ENCODE measurements at places on chromosomes 7 and 10.

DNA sequence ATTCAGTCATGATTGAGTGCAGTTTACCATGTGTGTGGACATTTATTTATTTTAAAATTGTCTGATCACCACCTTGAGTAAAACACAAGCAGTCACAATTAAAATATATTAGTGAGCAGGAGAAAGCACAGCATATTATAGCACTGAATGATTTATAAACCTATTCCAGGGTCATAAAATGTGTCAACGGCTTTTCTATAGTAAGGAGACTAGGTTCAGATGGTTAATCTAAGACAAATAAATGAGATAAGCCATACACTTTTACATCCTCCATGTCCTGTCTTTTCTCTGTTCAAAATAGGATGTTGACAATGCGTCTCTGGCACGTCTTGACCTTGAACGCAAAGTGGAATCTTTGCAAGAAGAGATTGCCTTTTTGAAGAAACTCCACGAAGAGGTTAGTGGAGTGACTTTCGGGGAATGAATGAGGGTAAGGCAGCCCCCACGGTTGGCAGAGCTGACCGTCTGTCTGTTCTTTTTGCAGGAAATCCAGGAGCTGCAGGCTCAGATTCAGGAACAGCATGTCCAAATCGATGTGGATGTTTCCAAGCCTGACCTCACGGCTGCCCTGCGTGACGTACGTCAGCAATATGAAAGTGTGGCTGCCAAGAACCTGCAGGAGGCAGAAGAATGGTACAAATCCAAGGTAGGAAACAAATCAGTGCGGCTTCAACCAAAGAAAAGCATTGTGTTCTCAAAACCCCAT, 5.4 kb downstream of the VIM start:
- no peak for DNase-seq

GRCh38 chr7:156609010-156609877, 31.3 kb upstream of the RNF32 start:
- no peak for DNase-seq

GRCh38 chr7:69836702-69837101, 238.4 kb downstream of the AUTS2 start:
- DNase-seq, result no peak

GRCh38 chr10:83212632-83213334, 926.5 kb upstream of the GHITM start:
- DNase-seq, result no peak

DNA sequence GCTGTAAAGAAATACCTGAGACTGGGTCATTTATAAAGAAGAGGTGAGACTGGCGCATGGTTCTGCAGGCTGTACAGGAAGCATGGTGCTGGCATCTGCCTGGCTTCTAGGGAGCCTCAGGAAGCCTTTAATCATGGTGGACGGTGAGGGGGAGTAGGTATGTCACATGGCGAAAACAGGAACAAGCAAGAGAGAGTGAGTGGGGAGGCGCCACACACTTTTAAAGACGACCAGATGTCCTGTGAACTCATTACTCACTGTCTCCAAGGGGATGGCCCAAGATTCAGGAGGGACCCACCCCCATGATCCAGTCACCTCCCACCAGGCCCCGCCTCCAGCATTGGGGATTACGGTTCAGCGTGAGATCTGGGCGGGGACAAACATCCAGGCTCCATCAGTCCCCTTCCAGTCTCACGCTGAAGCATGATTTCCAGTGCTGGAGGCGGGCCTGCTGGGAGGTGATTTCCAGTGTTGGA, 3.2 kb downstream of the ZNF316 start:
- DNase-seq, result no peak

- DNase-seq, result no peak
Observed at GRCh38 chr10:69069090-69070042, 18.5 kb upstream of the SRGN start.

GRCh38 chr7:37977243-37977642, 56.8 kb downstream of the EPDR1 start:
- DNase-seq, result no peak

GRCh38 chr10:63915240-63915639, 394.0 kb downstream of the REEP3 start:
- DNase-seq, result no peak

DNA sequence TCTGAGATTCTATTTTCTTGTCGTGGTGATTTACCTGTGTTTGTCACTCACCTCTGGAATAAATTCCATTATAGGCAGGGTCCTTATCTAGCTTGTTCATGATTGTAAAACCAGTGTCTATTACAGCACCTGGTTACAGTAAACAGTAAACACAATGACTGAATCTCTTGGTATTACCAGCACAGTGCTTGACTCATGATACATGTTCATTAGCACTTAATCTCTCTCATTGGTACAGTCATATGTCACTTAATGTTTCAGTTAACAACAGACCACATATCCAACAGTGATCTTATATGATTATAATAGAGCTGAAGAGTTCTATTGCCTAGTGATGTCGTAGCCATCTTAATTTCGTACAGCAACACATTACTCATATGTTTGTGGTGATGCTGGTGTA, 1.6 kb upstream of the TASOR2 start:
- no peak for DNase-seq

- DNase-seq, result no peak
Observed at GRCh38 chr7:1106793-1107421, 19.0 kb downstream of the GPER1 start.

DNA sequence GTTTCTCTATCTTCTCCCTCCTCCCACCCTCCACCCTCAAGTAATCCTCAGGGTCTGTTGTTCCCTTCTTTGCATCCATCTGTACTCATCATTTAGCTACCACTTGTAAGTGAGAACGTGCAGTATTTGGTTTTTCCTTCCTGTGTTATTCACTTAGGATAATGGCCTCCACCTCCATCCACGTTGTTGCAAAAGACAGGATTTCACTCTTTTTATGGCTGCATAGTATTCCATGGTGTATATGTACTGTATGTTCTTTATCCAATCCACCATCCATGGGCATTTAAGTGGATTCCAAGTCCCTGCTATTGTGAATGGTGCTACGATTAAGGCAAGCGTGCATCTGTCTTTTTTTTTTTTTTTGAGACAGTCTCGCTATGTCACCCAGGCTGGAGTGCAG, 72.4 kb downstream of the PROSER2 start:
- DNase-seq, result no peak

GRCh38 chr10:33122014-33122809, 164.2 kb upstream of the ITGB1 start:
- DNase-seq, result no peak

DNA sequence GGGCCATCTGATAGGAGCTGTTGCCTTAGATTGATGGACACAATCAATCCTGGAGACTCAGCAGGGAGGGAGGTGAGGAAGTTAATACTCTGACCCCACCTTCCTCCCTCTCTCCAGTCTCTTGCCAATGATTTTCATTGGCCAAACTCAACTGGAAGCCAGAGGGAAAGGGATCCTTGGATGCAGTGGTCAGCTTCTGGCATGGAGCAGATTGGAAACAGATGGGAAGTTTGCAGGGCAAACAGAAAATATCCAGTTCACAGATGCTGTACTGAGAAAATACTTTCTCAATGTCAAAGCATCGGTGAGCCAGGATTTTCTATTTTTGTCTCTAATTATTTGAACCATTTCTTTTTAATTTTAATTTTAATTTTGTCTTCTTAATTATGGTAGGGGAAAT, 170.8 kb downstream of the BBS9 start:
- no peak for DNase-seq

DNA sequence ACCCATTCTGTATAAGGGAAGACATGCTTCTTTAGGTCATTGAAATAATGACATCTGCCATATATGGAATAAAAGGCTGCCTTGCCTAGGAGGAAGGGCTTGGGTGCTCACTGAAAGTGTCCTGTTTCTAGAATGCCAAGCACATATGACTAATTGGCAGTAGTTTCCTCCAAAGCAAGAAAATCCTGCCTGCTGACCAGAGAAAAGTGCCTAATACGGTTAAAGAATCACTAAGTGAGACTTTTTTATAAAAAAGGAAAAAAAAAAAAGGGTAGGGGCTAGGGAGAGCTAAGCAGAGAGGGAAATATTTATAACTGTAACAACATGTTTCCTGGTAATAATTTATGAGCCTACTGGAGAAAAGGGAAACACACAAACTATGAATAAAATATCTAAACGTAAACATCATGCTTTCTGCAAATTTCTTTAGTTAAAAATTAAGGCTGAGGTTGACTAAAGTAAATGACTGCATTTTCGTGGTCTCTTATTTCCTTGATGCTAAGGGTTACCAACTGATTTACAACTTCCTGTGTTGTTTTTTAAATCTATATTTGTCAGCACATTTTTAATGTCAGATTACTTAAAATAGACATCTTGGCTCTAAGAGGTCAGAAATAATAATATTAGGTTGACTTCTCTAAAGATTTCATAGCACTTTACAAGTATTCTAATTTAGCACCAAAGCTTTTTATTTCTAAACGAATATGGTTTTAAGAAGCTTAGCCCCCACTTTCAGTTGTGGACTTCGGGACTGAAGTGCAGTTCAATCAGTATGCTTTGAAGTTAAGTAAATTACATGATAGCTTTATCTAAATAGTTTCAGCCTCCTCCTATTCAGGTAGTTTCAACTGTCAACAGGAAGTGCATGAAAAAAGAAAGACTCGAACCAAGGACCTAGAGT, 89.6 kb downstream of the CABCOCO1 start:
- DNase-seq, result no peak

- DNase-seq, result no peak
Observed at GRCh38 chr7:28536259-28536658, 123.9 kb downstream of the CREB5 start.

Data from adrenal gland (tissue), 19 donors.